ENCODE measurements at places on chromosomes 5 and 9.

DNA sequence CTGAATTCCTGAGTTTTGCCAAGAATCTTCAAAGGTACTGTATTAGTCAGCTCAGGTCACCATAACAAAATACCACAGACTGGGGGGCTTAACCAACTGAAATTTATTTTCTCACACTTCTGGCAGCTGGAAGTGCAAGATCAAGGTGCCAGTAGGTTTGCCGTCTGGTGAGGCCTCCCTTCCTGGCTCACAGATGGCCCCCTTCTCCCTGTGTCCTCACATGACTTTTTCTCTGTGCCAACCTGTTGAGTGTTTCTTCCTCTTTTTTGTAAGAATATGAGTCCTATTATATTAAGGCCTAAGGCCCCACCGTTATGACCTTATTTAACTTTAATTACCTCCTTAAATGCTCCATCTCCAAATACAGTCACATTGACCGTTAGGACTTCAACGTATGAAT, 156.1 kb upstream of the KIF2A start:
- no peak for DNase-seq

GRCh38 chr5:53422539-53422938, 57.9 kb upstream of the FST start:
- DNase-seq, result no peak

DNA sequence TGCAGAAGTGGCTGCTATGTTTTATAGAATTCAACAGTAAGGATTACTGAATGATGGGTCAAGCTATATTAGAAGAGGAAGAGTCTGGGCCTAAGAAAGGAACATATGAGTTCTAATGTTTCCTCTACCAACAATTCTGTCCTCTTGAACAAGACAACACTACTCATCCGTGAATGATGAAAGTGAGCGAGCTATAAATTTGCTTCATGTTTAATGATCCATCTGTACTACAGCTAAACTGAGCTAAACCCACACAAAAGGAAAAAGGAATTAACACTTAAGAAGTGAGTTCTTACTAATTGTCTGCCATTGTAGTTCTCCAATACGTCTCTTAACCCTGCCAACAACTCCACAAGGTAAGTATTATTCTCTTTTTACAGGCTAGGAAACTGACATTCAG, 204.4 kb downstream of the GLIS3 start:
- DNase-seq, result no peak

DNA sequence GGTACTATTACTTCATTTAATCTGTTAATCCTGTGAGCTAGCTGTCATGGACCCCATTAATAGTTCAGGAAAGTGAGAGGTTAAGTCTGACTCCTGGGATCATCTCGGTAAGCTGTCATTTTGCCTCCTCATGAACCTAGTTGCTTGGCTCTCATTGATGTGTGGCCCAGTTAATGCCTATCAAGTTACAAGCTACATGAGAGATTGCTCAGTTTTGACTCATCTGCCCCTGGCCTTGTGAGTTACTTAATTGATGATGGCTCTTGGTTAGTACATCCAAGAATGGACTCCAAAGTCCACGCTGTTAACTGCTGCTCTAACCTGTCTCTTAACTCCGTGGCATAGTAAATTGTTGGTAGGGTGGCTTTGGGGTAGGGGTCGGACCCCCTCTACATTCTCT, 23.9 kb downstream of the LARP1 start:
- DNase-seq, result no peak

- no peak for DNase-seq
These were observed 132.8 kb downstream of the MUSK start for GRCh38 chr9:110801426-110801825.

GRCh38 chr5:135008556-135008955, 25.5 kb downstream of the PITX1 start:
- DNase-seq, result no peak

DNA sequence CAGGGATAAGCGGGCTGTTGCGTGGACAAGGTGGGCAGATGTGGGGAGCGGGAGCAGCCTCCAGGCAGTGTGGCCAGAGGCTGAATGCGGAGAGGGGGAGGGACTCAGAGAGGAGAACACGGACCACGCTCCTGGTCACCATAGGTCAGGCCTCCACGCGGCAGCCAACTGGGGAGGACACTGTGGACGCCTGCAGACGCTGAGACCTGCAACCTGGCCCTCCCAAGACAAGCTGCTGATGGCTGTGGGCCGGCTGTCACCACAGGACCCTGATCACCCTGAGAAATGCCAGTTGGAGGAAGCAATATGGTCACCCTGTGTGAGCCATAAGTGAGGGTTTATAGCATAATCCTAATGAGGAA, 16.8 kb downstream of the LPCAT1 start:
- no peak for DNase-seq

DNA sequence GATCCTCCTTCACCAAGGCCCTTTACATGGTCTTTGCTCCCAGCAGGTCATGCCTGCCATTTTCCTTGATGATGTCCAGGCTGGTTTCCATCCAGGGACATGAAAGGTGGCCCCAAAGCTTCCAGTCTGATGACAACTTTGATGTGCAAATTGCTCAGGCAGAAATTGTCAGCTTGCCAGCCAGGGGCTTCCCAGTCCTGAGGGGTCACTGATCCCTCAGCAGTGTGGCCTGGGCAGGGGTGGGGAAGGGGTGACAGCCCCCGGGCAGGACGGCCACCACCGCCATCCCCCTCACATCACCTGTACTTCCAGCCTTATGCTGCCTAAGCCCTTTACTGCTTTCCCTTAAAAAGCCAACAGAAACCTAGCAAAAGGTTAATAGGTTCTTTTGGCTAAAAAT, 96.3 kb downstream of the ANKRD33B start:
- DNase-seq, result no peak

DNA sequence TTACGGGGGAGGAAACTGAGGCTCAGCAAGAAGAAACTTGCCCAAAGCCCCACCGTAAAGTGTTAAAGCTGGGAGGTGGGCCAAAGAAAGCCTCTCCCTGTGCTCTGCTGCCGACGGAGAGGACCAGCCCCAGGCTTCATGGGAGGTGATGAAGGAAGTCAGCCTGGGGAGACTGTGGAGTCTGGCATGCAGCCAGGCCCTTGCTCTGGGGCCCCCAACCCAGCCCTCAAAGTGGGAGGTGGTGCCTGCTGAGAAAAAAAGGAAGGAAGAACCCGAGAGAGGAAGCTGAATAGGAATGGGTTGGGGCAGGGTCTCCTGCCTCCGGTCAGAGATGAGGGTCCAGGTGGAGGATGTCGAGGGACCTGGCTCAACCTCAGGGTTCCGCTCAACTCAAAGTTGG, 3.8 kb downstream of the RNF44 start:
- DNase-seq, result no peak

GRCh38 chr5:174724484-174725260, at the start of gene MSX2:
Gene MSX2, plus strand, starts transcription at chr5:174724582. Its CDS starts 78 bp downstream, at chr5:174724660.
- peak; percentile 41 for DNase-seq

- DNase-seq, result peak; percentile 83
These were observed at the start of gene PKD2L2 for GRCh38 chr5:137888863-137889759. Gene PKD2L2, plus strand, starts transcription at chr5:137889457. Its CDS starts 35 bp downstream, at chr5:137889492.

GRCh38 chr5:33120671-33121070, 320.1 kb upstream of the TARS1 start:
- DNase-seq, result no peak

DNA sequence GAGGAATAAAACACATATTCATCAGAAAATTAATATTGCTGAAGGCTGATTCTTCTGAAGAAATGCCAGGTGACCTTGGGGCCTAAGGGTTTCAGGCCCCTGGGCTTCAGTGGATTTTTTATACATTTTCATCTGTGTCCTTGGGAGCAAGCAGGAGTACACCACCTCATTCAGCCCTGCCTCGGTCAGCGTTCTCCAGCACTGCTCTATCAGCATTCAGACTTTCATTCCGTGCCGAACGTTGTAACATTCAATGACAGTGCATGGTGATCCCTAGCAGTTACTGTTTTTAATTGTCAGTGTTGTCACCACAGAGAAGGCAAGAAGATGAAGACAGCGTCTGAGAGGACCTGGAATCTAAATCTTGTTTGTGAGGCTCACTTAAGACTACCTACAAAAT, 490.4 kb downstream of the DNAH5 start:
- no peak for DNase-seq

GRCh38 chr5:123722451-123722850, 210.5 kb downstream of the CSNK1G3 start:
- DNase-seq, result no peak

DNA sequence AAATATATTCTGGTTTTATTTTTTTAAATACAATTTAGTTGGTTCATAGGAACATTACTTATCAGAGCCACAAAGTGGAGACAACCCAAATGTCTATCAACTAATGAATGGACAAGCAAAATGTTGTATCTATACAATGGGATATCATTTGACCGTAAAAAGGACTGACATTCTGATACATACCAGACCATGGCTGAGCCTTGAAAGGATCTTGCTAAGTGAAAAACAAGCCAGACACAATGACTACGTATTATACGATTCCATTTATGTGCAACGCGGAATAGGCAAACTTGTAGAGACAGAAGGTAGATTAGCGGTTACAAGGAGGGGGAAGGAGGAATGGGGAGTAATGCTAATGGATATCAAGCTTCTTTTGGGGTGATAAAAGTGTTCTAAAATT, 621.6 kb downstream of the BNC2 start:
- DNase-seq, result no peak

DNA sequence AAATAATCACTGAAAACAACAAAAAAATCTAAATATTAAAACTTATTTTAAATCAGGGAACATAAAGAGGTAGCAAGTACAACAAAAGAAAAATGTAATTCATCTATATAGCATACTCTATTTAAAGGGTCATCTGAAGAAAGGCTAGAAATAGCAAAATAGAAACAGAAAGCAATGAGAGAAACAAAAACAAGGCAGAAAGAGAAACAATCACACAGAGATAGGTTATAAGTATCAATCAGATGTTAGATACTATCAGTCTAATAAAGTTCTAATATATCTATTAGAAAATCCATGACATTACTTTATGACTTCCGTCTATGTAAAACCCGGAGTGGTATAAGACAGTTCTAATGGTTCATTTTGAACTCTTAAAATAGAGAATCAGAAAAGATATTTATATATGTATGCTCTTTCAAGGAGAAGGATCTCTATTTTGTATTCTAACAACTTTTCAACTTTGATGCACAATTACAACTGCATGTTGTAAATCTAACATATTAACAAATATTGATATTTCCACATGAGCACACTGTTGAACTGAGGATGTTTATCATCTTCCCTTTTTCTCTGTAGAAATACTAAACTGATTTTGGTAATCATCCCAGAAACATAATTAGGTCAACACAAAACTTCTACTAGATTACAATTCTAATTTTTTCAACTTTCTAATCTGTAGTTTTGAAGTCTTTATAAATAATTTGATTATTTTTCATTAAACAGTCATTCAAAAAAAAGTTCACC, 15.8 kb downstream of the RICTOR start:
- no peak for DNase-seq

DNA sequence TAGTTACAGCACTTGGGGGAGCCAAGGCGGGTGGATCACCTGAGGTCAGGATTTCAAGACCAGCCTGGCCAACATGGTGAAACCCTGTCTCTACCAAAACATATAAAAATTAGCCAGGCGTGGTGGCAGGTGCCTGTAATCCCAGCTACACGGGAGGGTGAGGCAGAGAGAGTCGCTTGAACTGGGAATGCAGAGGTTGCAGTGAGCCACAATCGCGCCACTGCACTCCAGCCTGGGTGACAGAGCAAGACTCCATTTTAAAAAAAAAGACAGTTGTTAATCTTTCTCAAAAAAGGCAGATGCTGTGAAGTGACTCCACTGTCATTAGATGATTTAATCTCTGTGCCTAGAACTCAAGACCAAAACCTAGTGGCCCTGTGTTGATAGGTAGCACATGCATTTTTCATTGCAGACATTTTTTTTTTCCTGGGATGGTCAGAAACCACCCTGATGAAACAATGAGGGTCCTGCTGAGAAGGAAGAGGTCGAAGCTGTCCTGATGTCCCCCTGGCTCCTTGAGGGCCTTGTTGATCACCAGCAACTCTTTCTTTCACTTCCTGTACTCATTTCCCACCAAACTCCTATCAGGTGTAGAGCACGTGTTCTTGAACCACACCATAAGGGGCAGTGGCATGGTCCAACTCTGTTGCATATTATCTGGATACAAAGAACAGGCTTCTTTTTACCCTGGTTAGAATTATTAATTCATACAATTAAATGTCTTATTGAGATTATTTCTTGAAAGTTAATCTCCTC, 382.2 kb downstream of the ICE1 start:
- DNase-seq, result no peak

GRCh38 chr5:65394087-65394486, 87.6 kb downstream of the ADAMTS6 start:
- DNase-seq, result peak; percentile 56

- no peak for DNase-seq
These were observed 40.7 kb downstream of the NR3C1 start for GRCh38 chr5:143362664-143363227.

DNA sequence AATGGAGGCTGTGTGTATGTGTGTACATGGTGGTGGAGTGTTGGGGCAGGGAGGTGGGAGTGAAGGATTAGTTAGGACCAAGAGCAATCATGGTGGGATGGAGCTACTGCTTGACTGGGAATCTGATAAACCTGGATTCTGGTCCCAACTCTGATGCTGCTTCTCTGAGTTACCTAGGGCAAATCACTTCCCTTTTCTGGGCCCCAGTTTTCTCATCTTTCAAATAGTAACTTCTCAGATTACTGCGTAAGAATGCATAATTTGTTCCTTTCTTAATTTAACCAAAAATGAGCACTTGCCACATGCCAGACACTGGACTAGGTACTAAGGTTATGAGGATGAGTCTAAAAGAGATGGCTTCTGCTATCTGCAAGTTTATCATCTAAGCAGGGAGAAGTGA, 20.8 kb upstream of the ANXA6 start:
- DNase-seq, result no peak

- DNase-seq, result no peak
These were observed 291.9 kb downstream of the ARHGEF28 start for GRCh38 chr5:73917891-73918290.

DNA sequence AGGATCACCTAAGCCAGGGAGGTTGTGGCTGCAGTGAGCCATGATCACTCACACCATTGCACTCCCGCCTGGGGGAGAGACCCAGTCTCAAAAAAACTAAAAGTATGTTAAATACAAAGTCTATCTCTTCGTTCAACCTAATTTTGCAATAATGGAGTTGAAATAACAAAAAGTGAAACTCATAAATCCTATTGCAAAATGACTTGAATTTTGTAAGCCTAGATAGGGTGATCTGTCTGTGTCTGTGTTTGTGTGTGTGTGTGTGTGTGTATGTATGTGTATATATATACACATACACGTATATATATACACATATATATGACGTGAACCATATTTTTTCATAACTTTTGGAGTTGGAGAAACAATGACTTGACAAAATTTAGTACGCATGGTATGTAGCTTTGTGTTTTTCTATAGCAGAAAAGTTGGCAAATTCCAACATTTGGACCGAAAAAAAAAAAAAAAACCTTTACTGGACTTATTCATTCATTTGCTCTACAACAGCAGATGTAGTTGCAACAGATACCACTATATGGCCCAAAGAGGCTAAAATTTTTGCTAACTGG, 76.9 kb upstream of the CDH6 start:
- DNase-seq, result no peak

Measured in ovary (tissue), 10 donors.